ENCODE measurements at places on chromosomes 4 and X.

- no peak for DNase-seq
Measured at GRCh38 chr4:93086356-93086755, 742.2 kb upstream of the ATOH1 start.

- DNase-seq: no peak
Measured at GRCh38 chr4:5636766-5637670, 71.3 kb downstream of the EVC2 start.

GRCh38 chrX:138718941-138719340 lies 7.4 kb upstream of the FGF13 start:
- DNase-seq: no peak

DNA sequence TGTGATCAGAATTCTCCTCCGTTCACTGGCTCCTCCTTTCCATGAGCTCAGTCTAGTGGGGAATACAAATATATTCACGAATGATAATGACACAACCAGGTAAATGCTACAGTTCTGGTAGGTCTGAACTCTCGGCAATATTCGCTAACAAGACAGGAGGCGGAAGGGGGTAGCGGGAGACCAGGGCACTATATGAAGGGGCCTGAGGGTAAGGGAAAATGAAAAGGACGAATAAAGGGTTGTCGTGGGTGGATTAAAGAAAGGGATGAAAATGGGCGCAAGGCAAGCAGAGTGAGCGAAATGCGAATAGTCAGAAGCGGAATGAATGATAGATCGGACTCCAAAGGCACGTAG lies 743 bp downstream of the NKAP start:
- no peak for DNase-seq
